ENCODE measurements at places on chromosomes 3 and 15.

GRCh38 chr3:139231555-139232281, 112.1 kb upstream of the MRPS22 start:
- DNase-seq = no peak

- DNase-seq = peak; percentile 17
Observed at GRCh38 chr15:75200765-75201615, 692 bp upstream of the C15orf39 start.

DNA sequence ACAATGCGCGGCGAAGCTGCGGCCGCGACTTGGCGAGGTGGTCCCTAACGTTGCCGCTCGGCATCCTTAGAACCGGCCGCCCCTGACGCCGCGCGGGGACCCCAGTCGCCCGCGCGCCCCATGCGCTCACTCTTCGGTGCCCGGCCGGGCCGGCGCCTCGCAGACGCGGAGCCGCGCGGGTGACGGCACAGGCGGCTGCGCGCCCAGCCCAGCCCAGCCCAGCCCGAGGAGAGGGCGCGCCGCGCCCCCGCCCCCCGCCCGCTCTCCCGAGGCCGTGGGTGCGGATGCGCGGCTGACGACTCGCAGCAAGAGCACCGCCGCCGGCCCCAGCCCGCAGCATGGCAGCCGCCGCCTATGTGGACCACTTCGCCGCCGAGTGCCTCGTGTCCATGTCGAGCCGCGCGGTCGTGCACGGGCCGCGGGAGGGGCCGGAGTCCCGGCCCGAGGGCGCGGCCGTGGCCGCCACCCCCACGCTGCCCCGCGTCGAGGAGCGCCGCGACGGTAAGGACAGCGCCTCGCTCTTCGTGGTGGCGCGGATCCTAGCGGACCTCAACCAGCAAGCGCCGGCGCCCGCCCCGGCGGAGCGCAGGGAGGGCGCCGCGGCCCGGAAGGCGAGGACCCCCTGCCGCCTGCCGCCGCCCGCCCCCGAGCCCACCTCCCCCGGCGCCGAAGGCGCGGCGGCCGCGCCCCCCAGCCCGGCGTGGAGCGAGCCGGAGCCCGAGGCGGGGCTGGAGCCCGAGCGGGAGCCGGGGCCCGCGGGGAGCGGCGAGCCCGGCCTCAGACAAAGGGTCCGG, 437 bp downstream of the KLF13 start:
- DNase-seq = no peak

DNA sequence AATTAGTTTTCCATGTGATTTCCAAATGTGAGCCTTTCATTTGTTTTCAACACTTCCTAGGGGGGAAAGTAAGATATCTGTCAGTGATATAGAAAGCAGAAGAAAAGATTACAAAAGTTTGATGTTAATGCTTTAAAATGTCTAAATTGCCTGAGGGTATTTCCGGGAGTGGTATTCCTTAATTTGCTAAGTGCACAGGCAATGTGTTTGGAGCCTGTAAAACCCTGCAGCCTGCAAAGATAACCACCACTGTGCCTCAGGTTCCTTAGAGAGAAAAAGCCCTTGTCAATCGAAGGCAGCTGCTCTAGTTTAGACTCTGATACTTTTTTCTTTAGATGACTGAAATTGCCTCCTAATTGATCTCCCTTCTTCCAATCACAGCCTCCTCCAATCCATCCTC, 154.9 kb downstream of the SSR3 start:
- DNase-seq = no peak

DNA sequence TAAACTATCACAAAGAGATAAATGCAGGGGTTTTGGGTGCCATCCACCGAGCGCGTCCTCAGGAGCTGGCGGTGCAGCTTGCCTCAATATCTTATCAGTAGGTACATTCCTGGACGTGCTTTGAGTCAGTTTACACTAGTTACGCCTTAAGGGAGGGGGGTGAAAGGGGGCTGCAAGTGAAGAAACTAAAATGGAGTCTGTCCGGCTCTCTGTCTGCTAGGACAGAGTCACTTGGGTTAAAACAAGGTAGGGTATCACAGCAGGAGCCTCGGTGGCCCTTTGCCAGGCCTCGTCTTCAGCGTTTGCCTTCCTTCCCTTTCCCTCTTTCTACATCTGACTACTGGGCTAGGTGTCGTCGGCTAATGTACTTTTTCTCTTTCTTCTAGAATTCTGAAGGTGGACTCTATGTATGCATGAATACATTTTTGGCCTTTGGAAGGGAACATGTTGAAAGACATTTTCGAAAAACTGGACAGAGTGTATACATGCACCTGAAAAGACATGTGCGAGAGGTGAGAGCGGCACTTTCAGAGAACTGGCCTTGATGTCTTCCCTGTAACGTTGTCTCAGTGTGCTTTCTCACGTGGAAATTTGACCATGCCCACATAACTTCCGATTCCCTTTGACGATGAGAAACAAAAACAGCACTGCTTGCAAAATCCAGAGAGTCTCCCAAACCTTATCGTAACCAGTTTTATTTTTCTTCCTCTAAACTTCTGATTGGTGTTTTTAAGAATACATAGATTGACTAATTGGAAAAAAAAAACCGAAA, 28.8 kb downstream of the USP13 start:
- no peak for DNase-seq

GRCh38 chr3:46252980-46253379, 10.7 kb downstream of the CCR3 start:
- no peak for DNase-seq

- no peak for DNase-seq
Observed at GRCh38 chr15:95584088-95584487, 746.4 kb upstream of the NR2F2 start.

DNA sequence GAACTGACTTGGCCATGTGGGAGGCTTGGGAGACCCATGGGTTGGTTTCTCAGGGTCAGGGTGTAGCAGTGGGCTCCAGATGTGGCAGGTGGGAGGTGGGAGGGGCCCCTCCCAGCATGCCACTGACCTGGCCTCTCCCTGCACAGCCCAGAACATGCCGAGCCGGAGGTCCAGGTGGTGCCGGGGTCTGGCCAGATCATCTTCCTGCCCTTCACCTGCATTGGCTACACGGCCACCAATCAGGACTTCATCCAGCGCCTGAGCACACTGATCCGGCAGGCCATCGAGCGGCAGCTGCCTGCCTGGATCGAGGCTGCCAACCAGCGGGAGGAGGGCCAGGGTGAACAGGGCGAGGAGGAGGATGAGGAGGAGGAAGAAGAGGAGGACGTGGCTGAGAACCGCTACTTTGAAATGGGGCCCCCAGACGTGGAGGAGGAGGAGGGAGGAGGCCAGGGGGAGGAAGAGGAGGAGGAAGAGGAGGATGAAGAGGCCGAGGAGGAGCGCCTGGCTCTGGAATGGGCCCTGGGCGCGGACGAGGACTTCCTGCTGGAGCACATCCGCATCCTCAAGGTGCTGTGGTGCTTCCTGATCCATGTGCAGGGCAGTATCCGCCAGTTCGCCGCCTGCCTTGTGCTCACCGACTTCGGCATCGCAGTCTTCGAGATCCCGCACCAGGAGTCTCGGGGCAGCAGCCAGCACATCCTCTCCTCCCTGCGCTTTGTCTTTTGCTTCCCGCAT, 7.9 kb upstream of the STAB1 start:
- DNase-seq = no peak

DNA sequence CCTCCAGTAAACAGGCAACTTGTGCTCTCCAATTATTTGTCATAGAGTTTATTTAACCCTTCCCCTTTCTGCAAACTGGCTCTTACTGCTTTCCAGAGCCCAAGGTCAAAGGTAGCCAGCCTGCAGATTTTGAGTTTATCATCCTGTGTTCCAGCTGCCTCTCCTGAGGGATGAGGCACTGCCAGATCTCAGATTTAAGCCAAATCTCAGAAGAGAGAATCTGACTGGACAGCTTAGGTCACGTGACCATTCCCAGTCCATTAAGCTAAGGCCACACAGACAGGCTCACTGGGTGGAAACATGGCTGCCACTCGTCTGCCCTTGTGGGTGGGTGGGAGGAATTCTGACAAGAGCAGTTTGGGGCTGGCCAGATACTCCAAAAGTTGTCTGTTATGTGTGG, 8.6 kb upstream of the SIAH2 start:
- peak; percentile 36 for DNase-seq

GRCh38 chr15:45027220-45027619, 4.2 kb downstream of the SORD start:
- DNase-seq = no peak

DNA sequence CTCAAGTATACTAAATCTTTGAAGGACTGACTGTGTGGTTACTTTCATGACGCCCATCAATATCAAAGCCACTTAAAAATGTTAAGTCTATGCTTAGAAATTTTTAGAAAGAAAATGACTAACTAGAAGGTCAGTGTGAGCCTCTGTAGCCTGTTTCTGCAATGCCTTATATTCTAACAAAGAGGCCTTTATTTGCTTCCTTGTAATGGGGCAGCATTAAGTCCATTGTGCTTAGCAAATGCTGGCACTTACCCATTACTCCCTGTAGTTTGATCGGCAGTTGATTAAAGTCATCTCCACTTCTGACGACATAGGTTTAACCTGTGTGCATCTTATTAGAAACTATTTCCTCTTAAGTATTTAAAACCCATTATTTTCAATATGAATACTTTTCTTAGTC, 91.6 kb upstream of the FAM98B start:
- DNase-seq = no peak

GRCh38 chr3:97882975-97883598, 61.3 kb downstream of the CRYBG3 start:
- DNase-seq = peak; percentile 69

DNA sequence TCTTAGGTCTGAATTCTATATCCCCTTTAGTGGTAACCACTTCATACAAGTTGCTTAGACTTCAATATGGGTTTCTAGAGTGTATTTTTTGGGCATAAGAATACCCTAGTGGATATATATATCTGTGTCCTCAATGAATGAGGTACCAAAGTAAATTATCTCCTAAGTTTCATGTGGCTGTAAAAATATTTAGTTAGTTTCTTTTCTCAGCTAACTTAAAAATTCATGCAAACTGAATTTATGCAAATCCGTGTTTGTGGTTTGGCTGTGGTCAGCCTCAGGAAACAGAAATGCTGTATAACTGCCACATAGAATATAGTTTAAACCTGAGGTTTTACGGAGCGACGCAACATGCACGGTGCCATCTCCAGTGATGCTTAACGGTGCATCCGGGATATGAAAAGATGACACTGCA, 80.3 kb downstream of the PEX5L start:
- no peak for DNase-seq
